ENCODE measurements at places on chromosomes 4 and X. TPM values are rescaled to one million over a fixed set of nuclear protein-coding genes. Genes with fewer than 3 reads are reported as not detected.

The TMEM271 gene
- total RNA-seq: not detected

The ZAR1 gene
- not detected for total RNA-seq

The CORIN gene
- total RNA-seq: under 0.01 TPM

The TCEANC gene
- total RNA-seq: 3.2 TPM

The PASD1 gene
- not detected for total RNA-seq

GRCh38 chr4:128525992-128526630 lies 238.5 kb upstream of the PGRMC2 start:
- no peak for DNase-seq

DNA sequence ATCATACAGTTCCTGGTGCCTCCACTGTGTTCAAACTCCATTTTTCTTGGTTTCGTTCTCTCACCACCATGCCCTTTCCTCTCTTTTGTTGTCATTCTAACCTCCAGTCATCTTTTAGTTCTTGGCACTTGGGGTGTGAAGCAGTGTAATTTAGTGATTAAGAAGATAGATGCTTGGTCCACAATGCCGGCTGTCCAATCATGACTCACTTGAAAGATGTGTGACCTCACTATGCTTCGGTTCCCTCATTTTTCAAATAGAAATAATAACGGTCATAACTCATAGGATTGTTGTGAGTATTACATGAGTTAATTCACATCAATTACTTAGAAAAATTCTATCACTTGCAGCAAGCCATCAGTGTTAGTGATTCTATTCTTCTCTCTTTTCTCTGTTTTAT lies 327.8 kb downstream of the ADGRL3 start:
- no peak for DNase-seq

DNA sequence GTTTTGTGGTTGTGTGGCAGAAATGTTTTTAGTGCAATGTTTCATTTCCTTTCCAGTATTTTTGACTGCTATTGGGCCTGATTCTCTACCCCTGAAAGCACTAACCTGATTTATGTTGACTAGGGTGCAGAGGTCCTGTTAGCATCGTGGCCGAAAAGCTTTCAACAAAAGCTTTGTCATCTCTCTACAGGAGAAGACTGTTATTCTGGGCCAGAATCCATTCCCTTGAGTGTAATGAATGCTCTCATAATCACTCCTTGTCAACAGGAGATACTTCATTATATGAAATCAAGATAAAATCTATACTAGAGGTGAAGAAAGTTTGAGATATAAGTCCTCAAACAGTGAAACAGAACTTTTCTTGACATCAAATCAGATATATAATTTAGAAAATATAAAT lies 195.5 kb downstream of the ZNF330 start:
- no peak for DNase-seq

DNA sequence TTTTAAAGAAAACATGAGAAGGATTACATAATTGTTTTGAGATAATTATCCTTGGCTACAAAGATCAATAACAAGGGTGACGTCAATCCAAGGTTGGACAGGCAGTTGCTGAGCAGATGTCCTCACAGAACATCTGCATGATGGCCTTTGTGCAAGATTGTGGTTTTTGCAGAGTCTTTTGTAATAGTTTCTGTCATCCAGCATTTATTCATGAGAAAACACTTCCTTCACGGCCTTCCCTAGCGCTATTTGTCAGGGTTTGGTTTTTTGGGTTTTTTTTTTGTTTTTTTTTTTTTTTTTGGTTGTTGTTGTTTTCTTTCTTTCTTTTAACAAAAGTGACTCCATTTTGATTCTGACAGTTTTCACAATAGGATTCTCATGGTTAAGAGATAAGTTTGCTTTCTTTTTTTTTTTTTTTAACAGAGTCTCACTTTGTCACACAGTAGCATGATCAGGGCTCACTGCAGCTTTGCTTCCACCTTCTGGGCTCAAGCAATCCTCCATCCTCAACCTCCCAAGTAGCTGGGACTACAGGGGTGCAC lies 31.5 kb upstream of the ELF2 start:
- no peak for DNase-seq

DNA sequence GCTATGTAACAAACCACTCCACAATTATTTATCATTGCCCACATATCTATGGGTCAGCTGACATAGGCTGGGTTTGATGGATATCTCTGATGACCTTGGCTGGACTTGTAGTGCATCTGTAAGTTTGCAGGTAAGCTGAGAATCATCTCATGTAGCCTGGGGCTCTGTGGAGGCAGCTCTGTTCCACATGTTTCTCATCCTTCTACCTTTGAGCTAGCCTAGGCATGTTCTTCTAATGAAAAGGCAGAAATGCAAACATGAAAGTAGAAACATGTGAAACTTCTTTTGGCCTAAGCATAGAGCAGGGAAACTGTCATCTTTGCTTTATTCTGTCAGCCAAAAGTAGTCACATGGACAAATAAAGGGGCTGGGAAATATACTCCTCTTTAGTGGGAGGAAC lies 18.2 kb downstream of the MRPL1 start:
- no peak for DNase-seq

DNA sequence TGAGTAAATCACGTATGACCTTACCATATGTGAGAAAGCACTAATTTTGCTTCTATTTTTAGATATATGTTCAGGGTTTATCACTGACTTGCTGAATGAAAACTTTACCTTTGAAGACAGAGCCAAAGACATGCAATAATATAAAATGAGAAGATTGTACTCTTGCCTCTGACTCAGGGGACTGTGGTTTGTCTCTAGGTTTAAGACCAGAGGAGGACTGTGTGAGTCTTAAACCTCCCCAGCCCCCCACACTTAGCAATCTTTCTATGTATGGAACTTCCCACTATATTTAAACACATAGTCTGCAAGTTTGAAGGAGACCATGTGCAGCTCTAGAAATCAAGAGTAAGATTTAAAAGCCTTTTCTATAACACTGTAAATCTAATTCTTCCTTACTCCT lies 368.7 kb upstream of the FAM241A start:
- DNase-seq: no peak

- DNase-seq: no peak
Measured at GRCh38 chr4:152206185-152206584, 329.7 kb downstream of the FBXW7 start.
